Spinal cord (tissue), 10 donors: ENCODE measurements at places on chromosomes 4 and X. TPM values are rescaled to one million over a fixed set of nuclear protein-coding genes. Genes with fewer than 3 reads are reported as not detected.

MAGEB2 gene
- not detected for total RNA-seq

NPY2R gene
- 3.3 TPM for total RNA-seq

AFP gene
- 4.4 TPM for total RNA-seq

PF4V1 gene
- 4.2 TPM for total RNA-seq

MYOZ2 gene
- total RNA-seq, result 0.30 TPM

TLR8 gene
- 2.1 TPM for total RNA-seq

MMRN1 gene
- 17.1 TPM for total RNA-seq

GRCh38 chr4:148634476-148634875 lies 192.3 kb upstream of the NR3C2 start:
- no peak for DNase-seq

DNA sequence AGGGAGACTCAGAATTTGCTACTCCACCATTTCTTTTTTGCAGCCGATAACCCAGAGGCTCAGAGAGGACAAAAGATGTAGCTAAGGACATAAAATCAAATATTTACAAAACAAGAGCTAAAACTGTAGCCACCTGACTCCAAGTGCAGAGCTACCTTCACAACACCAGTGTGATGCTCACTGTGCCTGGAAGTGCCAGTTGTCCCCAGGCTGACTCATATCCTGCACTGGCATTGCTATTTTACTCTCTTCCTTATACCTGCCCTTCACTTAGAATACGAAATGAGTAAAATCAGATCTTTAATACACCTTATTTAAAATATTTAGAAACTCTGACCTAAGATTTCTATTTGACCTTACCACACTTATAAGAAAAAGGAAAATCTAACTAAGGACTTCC lies 39.5 kb downstream of the SLC7A11 start:
- DNase-seq, result no peak

DNA sequence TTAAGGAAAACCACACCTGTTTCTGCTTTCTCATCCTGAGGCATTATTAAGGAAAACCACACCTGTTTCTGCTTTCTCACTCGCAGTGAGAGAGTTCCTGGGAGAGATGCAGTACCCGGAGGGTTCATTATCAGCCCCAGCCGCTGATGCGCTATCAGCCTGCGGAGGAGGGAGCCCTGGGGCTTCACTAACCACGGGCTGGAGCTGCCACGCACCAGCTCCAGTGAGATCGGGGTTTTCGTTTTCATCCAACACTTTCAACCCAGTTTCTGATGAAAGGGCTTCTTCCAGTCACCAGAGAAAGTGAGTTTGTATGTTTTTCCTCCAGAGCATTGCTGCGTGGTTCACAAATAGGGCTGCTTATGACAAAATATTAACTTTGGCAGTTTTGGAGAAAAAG lies 93.2 kb upstream of the PRKX start:
- no peak for DNase-seq

- no peak for DNase-seq
These were observed 6.5 kb downstream of the SASH3 start for GRCh38 chrX:129786210-129786651.

DNA sequence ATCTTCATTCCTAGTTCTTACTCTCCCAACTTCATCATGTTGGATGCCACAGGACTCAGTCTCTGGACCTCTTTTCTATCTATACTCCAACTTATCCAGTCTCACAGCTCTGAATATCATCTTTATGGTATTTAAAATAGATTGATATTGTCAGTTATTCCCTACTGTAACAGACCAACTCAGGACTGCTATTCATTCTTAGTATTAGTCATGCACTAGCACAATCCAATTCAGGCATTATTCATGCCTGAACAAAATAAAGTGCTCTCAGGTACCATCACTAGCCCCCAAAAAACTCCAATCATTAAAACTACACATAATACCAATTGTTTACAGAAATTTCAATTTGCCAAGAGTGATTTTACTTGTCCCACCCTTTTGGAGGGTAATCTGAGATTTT lies 37.7 kb downstream of the FRYL start:
- no peak for DNase-seq

DNA sequence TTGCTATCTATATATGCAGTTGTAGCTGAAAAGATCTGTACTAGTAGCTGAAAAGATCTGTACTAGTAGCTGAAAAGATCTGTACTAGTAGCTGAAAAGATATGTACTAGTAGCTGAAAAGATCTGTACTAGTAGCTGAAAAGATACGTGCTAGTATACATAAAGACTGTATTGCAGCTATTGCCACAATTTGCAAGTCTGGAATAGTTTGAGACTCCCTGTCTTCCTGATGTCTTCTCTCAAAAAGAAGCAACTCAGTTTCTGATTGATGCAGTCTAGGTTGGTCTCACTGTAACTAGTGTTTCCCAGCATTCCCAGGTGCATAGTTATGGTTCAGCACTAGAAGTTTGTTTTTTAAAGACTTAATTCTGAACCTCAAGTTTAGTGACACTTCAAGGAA lies 15.0 kb downstream of the SLAIN2 start:
- no peak for DNase-seq

DNA sequence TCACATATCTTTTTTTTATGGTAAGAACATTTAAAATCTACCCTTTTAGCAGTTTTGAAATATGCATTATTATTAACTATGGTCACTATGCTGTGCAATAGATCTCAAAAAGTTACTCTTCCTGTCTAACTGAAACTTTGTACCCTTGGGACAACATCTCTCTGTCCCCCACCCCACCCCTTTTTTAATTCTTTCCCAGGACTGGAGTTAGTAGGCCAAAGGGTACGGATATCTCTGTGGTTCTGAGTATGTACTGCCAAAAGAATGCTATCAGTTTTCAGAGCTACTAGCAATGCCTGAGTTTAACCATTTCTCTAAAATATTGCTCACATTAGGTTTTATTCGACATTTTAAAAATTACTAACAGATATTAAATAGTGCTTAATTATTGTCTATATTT lies 4.7 kb upstream of the FAM241A start:
- DNase-seq, result no peak

GRCh38 chrX:48835524-48836329 lies at the start of gene PCSK1N:
Gene PCSK1N, minus strand, starts transcription at chrX:48835610. Its CDS starts 78 bp downstream, at chrX:48835532.
- DNase-seq, result peak; percentile 31

- no peak for DNase-seq
These were observed 8.3 kb downstream of the SLITRK2 start for GRCh38 chrX:145825896-145826295.

GRCh38 chr4:82852751-82853285 lies 38.1 kb downstream of the SEC31A start:
- no peak for DNase-seq

DNA sequence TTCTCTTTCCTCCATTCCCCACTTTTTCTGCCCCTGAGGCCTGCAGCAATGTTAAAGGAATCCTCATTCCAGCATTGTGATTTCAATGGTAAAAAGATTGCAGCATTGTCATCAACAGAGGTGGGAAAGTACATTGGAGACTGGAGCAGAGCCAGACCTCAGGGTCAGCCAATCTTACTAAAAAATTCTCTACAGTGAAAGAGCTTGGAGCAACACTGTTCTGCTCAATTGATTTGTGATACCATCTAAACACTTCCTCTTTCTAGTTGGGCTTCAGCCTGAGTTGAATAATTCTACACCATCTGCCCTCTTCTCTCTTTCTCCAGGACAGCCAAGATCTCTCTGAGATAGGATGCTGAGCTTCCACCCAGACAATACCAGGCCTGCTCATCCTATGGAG lies 176.5 kb downstream of the AR start:
- no peak for DNase-seq

- DNase-seq, result no peak
These were observed 105.3 kb downstream of the ADAMTS3 start for GRCh38 chr4:72463724-72464123.

DNA sequence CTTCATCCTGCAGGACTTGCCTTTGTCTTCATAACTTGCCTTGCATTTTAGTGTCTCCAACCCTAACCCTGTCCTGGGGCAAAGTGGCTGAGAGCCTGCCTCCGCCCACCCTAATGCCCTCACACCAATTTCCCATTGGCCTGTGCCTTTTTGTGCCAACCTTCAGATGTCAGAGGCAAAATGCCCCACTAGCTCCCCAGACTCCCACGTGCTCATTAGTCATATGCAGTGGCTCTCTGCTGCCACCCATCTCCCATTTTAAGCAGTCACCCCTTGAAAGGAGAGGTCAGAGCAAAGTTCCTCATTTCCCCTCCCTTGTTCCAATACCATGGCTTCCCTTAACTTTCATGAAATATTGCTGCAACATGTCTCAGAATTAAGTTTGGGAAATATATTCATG lies 74.8 kb upstream of the PASD1 start:
- DNase-seq, result no peak

- DNase-seq, result no peak
These were observed 37.0 kb upstream of the MTM1 start for GRCh38 chrX:150531467-150531866.

DNA sequence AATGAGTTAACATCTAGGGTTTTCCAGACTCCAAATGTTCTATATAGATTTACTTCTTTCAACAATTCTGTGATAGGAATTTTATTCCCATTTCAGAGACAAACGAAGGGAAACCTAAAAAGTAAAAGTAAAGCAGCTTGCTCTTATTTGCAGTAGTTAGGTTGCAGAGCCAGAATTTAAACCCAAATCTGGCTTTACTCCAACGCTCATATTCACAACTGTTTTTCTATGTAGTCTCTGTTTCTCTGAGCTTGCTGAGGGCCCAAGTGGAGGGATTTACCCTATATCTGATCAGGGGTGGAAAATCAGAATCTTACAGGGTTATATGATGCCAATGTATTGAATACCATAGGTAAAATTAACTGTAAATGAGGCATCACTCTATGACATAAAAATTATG lies 599.1 kb upstream of the GRIA3 start:
- no peak for DNase-seq

- DNase-seq, result no peak
These were observed 237.4 kb downstream of the MAPK10 start for GRCh38 chr4:86122404-86122803.

GRCh38 chr4:94944726-94945125 lies 187.0 kb downstream of the BMPR1B start:
- no peak for DNase-seq

DNA sequence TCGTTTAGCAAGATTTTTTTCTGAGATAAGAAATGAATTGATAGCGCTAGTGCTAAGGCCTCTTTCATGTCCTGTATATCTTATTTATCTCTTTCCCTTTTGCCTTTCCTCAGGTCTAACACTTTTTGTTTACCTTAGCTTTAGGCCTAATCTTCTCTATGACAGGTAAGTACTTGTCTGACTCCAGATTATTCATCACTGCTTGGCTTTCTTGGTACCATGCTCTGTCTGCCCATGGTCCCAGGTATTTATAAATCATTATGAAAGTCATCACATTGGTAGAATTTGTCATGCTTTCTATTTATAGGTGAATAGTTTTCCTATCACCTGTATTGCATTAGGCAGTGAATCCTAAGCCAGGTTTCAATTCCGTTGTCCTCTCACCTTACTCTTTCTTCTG lies 99.5 kb upstream of the CTSO start:
- no peak for DNase-seq

- DNase-seq, result no peak
These were observed 32.7 kb downstream of the SMARCAD1 start for GRCh38 chr4:94240384-94240783.

- no peak for DNase-seq
These were observed 40.4 kb downstream of the GPC4 start for GRCh38 chrX:133374874-133375387.

- DNase-seq, result no peak
These were observed 248.9 kb downstream of the SLC7A11 start for GRCh38 chr4:137993232-137993631.

DNA sequence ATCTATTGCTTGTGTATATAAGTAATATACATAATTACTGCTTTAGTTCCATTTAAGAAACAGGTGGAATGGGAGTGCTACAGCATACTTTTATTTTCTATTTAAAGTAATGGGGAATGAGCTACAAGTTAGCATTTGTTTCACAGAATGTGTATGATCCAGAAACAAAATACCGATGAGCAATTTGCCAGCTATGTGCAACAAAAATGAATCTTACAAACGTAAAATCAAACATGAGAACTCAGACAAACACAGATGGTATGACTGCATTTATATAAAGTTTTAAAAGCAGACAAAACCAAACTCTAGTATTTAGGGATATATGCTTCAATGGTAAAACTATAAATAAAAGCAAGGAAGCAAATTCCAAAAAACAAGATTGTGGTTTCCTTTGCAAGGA lies 141.7 kb downstream of the PAPSS1 start:
- DNase-seq, result no peak

- no peak for DNase-seq
These were observed 8.0 kb upstream of the KCNE5 start for GRCh38 chrX:109632906-109633504.
